ENCODE measurements at places on chromosomes 3 and 15.

DNA sequence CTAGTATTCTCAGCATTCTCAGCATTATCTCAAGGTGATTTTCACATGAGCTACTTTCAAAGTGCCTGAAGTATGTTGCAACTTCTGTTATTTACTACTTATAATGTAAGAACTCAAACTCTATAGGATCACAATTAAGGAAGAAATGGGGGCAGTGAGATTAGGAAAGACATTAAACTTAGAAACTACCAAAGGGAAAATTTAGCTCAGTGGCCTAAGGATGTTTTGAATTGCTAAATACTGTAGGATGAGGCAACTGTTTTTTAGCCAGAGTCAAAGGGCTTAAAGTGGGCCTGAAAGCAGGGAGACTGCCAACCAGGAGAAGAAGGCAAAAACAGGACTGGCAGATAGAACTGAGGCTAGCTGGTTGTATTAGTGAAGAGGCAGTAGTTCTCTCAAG lies 55.5 kb upstream of the MBNL1 start:
- no peak for DNase-seq
- no peak overlapping the region for H3K4me3 ChIP-seq
- H3K36me3 ChIP-seq: peaks cover under 1% of the 10 kb centered on the region
- H3K4me1 ChIP-seq: peaks cover 4% of the 10 kb centered on the region

DNA sequence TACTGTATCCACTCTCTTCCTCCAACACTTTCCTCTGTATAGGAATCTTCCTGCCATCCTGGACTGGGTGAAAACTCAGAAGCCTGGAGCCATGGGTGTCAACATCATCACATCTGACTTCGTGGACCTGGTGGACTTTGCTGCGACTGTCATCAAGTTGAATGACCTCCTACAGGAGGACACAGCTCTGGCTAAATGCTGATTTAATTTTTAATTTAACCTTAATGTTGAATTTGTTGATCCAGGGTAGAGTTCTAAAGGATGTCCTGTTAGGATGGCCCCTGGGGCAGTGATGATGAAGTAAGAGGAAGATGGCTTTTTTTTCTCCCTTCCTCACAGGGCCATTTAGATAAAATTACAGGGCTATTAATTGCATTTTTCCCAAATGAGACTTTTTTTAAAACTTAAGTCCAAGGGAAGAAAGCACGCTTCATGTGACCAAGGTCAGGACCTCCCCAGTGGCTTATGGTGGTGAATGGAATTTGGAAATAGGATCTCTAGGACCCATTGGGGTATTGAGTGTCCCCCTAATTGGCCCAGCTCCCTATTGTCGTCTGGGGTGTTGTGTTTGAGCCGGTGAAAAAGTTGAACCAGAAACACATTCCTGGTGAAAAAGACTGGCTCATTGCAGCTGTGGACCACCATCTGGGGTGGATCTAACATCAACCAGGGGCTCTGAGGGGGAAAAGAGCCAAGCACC lies 125.7 kb upstream of the ZBED2 start:
- H3K4me3 ChIP-seq: no peak overlapping the region
- no peak overlapping the region for H3K27ac ChIP-seq
- DNase-seq: no peak
- no peaks in the 10 kb centered on the region for H3K27me3 ChIP-seq
- peaks cover 4% of the 10 kb centered on the region for H3K4me1 ChIP-seq

DNA sequence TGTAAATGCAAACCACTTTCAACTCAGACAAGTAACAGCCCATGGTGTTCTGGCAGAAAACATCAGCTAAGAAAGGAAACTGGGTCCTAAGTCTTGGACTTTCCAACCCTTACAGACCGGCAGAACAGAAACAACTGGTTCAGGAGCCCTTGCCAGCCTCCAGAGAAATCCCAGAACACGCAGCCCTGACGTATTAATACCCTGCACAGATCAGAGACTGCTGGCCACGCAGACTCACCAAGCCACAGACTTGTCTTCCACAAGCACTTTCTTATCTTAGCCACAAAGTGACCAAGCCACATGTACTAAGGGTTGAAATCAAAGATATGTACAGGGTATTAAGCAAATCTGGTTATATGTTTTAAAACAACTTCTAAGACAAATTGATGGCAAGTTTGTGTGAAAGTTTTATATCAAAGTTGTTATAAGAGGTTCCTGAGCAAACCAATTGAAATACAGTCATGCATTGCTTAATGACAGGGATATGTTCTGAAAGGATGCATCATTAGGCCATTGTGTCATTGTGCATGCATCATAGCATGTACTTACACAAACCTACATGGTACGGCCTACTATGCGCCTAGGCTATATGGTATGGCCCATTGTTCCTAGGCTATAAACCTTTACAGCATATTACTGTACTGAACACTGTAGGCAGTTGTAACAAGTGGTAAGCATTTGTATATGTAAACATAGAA lies 36.8 kb downstream of the BTD start:
- no peaks in the 10 kb centered on the region for H3K36me3 ChIP-seq
- no peak for DNase-seq
- H3K4me1 ChIP-seq: no peaks in the 10 kb centered on the region
- no peak overlapping the region for H3K4me3 ChIP-seq
- no peak overlapping the region for H3K27ac ChIP-seq
- H3K27me3 ChIP-seq: no peaks in the 10 kb centered on the region

- H3K27ac ChIP-seq: no peak overlapping the region
- no peaks in the 10 kb centered on the region for H3K27me3 ChIP-seq
- DNase-seq: no peak
- H3K36me3 ChIP-seq: no peaks in the 10 kb centered on the region
- H3K4me1 ChIP-seq: peaks cover 2% of the 10 kb centered on the region
- no peak overlapping the region for H3K4me3 ChIP-seq
These were observed 173.0 kb upstream of the FRMD4B start for GRCh38 chr3:69558912-69559311.

DNA sequence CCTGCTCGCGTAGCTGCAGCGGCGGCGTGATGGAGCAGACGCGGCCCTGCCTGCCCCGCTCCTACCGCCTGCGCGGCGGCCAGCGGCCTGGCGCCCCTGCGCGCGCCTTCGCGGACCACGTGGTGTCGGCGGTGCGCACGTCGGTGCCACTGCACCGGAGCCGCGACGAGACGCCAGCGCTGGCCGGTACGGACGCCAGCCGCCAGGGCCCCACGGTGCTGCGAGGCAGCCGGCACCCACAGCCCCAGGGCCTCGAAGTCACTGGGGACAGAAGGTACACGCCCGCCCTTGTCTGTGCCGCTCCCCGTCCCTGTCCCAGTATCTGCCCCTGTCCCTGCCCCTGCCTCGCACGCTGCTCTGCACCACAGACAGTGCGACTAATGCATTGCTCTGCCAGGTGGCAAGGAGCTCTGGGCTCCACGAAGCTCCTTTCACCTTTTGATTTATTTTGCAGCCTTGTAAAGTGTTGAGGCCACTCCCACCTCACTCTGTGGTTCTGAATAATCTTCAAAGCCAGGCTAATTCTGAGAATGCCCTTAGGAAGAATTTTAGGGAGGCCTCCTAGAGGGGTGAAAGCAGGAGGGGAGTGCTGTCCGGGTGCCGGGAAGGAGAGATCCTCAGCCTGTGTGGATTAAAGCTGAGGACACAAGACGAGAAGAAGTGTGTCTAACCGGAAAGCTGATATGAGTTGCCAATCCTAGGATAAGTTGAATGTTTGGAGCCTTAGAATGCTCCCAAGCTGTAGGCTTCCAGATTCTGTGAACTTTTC lies 100.0 kb downstream of the THSD4 start:
- no peaks in the 10 kb centered on the region for H3K36me3 ChIP-seq
- H3K4me1 ChIP-seq: no peaks in the 10 kb centered on the region
- peaks cover 2% of the 10 kb centered on the region for H3K27me3 ChIP-seq
- no peak overlapping the region for H3K4me3 ChIP-seq
- no peak overlapping the region for H3K27ac ChIP-seq

- H3K36me3 ChIP-seq: no peaks in the 10 kb centered on the region
- H3K4me1 ChIP-seq: no peaks in the 10 kb centered on the region
- H3K27ac ChIP-seq: peak overlapping the region; percentile 4
- H3K4me3 ChIP-seq: no peak overlapping the region
- H3K27me3 ChIP-seq: no peaks in the 10 kb centered on the region
- DNase-seq: no peak
These were observed 1216.9 kb upstream of the GBE1 start for GRCh38 chr3:82978368-82978767.

DNA sequence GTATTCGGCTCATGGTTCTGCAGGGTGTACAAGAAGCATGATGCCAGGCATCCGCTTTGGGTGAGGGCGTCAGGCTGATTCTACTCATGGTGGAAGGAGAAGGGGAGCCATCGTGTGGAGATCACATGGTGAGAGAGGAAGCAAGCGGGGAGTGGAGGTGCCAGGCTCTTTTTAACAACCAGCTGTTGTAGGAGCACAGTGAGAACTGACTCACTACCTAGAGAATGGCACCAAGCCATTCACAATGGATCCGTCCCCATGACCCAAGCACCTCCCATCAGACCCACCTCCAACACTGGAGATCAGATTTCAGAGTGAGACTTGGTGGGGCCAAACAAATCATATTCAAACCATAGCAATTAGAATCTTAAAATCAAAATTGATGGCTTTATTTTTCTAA lies 259.8 kb upstream of the CTDSPL start:
- no peak overlapping the region for H3K27ac ChIP-seq
- no peak for DNase-seq
- peaks cover 3% of the 10 kb centered on the region for H3K36me3 ChIP-seq
- H3K4me3 ChIP-seq: no peak overlapping the region

DNA sequence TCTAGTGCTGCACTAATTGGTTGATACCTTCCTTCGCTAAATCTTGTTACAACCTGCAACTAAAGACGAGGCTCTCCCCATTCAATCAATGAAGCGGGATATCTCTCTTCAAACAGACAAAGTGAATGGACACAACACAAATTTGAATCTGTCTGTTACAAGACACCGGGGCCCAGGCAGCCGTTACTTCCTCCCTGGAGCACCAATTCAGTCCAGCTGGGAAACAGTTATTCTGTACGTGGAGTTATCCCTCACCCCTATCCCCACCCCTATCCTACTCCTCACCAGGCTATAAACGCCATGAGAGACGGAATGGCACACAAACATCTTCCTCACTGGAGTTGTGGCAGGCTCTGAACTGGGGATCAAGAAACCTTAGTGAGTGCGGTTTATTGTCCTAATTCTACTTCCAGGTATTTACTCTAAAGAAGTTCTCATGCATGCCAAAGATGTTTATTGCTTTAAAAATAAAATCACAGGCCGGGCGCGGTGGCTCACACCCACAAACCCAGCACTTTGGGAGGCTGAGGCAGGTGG lies 181.8 kb downstream of the FOXP1 start:
- no peak overlapping the region for H3K27ac ChIP-seq
- H3K4me3 ChIP-seq: no peak overlapping the region
- H3K27me3 ChIP-seq: no peaks in the 10 kb centered on the region
- no peaks in the 10 kb centered on the region for H3K36me3 ChIP-seq
- DNase-seq: no peak

- H3K36me3 ChIP-seq: no peaks in the 10 kb centered on the region
- peaks cover 5% of the 10 kb centered on the region for H3K4me1 ChIP-seq
- no peak overlapping the region for H3K27ac ChIP-seq
- peak overlapping the region; percentile 88 for H3K4me3 ChIP-seq
- peaks cover 10% of the 10 kb centered on the region for H3K27me3 ChIP-seq
These were observed 483 bp downstream of the EHD4 start for GRCh38 chr15:41971895-41972252.

DNA sequence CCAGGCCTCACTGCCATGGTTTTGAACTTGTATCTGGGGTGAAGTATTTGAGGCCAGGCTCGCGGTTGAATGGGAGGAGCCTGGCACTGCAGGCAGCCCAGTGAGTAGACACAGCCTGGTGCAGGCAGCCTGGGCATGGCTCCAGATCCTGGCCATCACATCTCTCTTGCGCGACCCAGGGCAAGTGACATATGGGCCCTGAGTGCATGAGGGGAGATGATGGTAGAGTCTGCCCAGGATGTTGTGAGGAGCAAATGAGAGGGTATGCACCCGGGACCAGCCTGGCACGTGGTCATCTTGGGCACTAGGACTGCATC lies 103.5 kb downstream of the TBC1D2B start:
- H3K4me3 ChIP-seq: no peak overlapping the region
- peaks cover 2% of the 10 kb centered on the region for H3K27me3 ChIP-seq
- DNase-seq: no peak
- no peak overlapping the region for H3K27ac ChIP-seq

DNA sequence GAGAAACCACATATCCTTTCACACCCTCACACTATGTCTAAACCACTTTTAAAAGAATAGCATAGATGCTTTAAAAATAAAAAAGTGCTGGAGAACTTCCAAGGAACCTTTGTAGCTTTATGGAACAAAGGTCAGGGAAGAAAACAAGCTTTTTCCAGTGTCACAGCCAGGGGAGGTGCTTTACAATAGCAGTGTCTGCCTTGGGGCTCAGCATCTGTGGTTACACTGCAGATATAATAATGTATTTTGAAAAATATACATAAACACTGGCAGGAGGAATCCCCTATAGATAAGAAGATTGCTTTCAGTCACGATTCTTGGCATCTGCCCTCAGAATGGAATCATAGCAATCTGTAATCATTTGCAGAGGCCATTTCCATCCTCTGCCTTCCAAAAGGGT lies 362.4 kb upstream of the LRRC3B start:
- H3K27me3 ChIP-seq: no peaks in the 10 kb centered on the region
- H3K36me3 ChIP-seq: no peaks in the 10 kb centered on the region
- no peak for DNase-seq
- H3K4me3 ChIP-seq: no peak overlapping the region
- no peaks in the 10 kb centered on the region for H3K4me1 ChIP-seq

DNA sequence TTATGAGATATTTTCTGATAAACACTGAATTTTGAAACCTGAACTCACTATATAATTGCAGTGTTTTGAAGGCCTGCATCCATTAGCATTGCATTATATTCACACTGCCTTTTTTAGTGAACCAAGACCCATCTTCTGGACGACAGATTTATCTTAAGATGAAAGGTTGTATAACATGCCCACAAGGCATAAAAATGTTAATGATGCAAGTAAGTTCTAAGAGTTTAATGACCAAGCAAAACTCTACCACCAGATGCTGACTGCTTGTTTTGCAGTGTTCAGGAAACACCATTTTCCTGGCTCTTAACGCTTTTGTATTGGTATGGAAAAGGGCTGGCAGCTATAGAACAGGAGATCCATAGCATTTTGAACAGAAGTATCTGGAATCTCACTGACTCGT lies 46.1 kb downstream of the USP50 start:
- H3K27ac ChIP-seq: no peak overlapping the region
- H3K36me3 ChIP-seq: no peaks in the 10 kb centered on the region
- H3K27me3 ChIP-seq: no peaks in the 10 kb centered on the region
- H3K4me3 ChIP-seq: no peak overlapping the region
- DNase-seq: no peak

DNA sequence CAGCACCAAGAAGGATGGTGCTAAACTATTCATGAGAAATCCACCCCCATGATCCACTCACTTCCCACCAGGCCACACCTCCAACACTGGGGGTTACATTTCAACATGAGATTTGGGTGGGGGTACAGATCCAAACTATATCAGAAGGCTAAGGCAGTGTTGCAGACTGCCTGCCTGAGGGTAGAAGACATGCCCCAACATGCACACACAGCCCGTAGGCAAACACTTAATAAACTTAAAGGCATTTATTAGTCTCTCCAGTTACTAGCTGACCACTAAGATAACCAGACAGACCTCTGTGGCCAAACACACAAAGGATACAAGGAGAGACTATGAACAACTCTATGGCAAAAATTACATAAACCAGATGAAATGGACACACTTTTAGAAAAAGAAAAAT lies 10.2 kb downstream of the FAM162A start:
- peaks cover 2% of the 10 kb centered on the region for H3K27me3 ChIP-seq
- DNase-seq: no peak
- H3K4me3 ChIP-seq: no peak overlapping the region
- peaks cover 17% of the 10 kb centered on the region for H3K4me1 ChIP-seq
- no peak overlapping the region for H3K27ac ChIP-seq

- no peaks in the 10 kb centered on the region for H3K36me3 ChIP-seq
- DNase-seq: no peak
- H3K4me1 ChIP-seq: no peaks in the 10 kb centered on the region
- H3K27me3 ChIP-seq: no peaks in the 10 kb centered on the region
- no peak overlapping the region for H3K27ac ChIP-seq
- H3K4me3 ChIP-seq: no peak overlapping the region
These were observed 302.8 kb downstream of the FHIT start for GRCh38 chr3:60948488-60948887.

Data from glutamatergic neuron (in vitro differentiated cells).